AG08395 (cell line): ENCODE measurements at places on chromosomes 5 and 9.

DNA sequence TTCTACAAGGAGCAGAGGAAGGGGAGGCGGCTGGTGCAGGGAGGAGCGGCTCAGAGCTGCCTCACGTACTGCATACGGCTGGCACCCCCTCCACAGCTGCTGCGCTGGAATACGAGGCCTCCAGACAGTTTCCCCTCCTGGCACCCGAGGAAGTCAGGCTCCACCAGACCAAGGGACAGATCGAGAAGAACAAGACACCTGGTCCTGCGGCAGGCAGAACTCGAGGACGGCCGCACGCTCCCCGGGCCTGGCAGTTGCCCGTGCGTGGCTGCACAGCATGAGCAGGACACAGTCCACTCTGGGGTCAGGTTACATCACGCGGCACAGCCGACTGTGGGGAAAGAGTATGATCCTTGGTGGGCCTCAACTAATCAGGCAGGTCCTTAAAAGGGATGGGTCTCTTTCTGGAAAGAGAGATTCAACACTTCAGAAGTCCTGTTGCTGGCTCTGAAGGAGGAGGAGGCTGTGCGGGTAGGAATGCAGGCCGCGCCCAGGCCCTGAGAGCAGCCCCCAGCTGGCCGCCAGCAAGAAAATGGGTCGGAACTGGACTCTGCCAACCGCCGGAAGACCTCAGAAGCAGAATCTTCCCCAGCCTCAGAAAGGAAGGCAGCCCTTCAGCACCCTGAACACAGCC lies 11.6 kb downstream of the UBAC1 start:
- DNase-seq = no peak

DNA sequence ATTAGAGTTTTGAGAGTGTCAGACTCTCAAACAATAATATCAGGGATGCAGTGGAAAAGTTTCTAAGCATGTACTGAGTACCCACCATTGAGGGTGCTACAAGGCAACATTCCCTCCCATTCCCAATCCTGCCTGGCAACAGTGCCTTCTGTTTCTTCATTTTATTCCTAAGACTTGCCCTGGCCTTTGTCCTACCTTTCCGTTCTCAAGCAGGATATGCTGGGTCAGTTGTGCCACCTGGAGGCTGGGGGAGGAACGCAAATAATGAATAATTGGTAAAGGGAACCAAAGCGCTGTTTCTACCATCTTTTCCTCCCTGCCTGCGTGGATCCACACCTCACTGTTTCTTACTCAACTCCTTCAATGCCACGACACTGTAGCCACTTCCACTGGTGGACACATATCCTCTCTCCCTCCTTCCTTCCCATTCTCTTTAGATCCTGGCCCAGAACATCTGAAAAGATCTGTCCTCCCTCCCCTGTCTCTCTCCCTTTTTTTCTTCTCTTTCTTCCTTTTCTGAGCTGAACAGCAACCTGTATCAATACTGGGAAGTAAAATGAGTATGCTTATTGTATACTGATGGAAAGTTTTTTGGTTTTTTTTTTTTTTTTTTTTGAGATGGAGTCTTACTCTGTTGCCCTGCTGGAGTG lies 149.5 kb downstream of the C9orf152 start:
- DNase-seq = no peak

GRCh38 chr5:150488519-150489359 lies 19.2 kb upstream of the NDST1 start:
- peak; percentile 83 for DNase-seq

GRCh38 chr9:73892335-73892734 lies 604.8 kb upstream of the RORB start:
- DNase-seq = no peak

GRCh38 chr9:20312732-20313131 lies 309.6 kb downstream of the MLLT3 start:
- DNase-seq = no peak

- DNase-seq = no peak
These were observed 183.0 kb downstream of the RGS3 start for GRCh38 chr9:113646491-113646890.

- peak; percentile 33 for DNase-seq
These were observed 488.0 kb downstream of the PRELID2 start for GRCh38 chr5:145347026-145347616.

GRCh38 chr9:69145144-69145715 lies 28.8 kb upstream of the TJP2 start:
- peak; percentile 71 for DNase-seq

GRCh38 chr9:95938724-95939123 lies 63.2 kb downstream of the ERCC6L2 start:
- DNase-seq = no peak

DNA sequence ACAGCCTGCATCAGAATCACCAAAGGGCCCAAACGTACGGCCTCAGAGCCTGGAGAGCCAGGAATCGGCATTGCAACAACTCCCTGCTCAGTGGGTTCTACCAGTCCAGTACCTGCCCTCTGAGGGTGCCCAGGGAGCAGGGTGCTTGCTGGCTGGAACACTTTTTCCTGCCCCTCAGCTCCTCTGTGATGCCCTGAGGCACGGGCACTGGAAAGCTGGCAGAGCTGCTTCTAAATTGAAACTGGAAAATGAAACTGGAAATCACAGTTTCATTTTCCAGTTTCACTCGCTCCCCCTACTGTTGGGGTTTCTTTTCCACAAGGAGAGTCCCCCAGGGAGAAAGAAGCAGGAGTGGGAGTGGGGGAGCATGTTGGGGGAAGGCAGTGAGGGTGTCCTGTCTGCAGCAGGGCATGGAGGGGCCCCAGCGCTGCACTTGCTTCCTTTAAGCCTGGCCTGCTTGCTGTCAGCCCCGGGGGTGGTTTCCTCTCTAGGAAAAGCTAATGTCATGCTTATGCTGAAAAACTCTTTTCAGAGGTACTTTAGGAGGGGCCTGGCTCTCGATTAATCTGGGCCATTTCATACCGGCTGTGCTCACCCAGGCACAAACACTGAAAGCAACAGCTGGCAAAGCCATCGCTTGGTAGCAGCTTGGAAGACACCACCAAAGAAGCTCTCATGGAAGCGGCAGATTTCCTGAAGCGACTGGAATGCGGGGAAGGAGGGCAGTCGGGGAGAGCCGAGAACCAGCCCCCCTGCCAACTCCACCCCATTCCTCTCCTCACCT lies 26.2 kb downstream of the IRF1 start:
- no peak for DNase-seq

GRCh38 chr5:176389135-176390123 lies 878 bp downstream of the HIGD2A start:
- DNase-seq = no peak

DNA sequence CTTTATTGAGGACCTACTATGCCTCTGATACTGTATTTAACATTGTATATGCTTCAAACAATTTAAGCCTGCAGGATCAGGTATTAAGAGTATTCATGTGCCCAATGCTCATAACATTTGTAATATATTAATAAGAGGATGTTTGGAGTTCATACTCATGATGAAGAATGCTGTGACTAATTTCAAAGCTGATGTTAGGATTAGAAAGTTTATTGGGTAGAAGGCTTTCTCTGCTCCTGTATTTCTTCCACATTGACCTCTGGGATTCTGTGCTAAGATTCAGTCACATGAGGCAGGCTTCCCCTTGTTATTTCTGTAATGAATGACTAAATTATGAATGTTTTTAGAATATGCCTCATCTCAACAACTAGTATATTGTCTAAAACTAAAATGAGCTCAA lies 456.4 kb downstream of the NFIB start:
- DNase-seq = no peak

DNA sequence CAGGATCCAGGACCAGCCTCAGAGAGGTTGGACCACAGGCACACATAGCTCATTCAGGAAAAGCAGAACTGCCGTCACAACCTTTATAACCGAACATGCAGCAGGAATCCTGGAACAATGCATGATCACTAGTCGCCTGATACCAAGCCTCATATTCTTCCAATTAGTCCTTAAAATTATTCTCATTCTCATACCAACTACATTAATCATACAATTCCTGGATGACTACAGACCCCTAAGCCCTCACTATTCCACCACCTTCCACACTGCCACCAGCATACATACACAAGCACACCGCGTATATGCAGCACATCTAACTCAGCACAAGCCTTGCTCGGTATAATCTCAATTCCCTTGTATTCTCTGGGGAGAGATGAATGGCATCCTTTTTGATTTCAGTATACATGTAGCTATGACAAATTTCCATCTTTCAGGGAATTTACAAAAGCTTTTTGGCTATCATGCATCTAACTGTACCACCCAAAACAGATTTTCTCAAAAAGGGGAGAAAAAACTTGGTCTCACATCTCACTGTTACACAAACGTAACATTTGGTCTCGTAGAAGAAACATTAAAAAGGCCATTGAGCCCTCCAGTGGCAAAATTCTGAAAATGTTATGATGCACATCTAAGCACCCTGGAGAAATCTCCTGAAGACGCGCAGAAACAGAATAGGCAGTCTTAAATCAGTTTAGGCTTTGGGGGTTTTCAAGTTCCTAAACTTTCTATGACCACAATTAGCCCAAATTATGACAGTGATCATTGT lies 46.2 kb downstream of the MCTP1 start:
- DNase-seq = no peak

DNA sequence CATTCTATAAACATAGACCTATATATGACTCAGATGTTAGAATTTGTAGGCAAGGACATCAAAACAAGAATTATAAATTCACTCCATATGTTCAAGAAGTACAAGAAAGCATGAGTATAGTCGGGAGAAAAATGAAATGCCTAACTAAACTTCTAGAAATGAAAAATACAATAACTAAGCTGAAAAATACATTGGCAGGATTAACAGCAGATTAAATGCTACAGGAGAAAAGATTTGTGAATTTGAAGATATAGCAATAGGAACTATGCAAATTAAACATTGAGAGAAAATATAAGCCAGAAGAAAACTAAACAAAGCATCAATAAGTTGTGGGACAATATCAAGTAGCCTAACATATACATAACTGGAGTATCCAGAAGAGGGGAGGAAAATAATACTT lies 55.3 kb upstream of the PRSS3 start:
- no peak for DNase-seq

DNA sequence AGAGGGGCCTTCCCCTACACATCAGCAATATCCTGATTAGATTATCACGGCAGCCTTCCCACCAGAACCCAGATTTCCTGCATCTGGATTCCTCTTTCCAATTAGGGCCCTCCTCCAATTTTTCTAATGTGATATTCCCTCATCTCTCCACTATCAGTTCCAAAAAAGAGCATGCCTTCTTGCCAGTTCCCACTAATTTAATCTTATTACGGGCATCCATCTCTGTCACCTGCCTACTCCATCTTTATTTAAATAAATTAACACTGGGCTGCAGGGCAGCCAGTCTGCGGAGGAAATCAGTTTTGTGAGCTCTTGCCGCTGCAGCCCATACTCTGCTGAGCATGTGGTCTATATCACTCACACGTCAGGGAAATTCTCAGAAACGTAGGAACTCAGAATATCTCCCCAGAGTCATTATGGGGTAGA lies 16.6 kb upstream of the FBP2 start:
- no peak for DNase-seq
